ENCODE measurements at places on chromosomes 2 and 18.

DNA sequence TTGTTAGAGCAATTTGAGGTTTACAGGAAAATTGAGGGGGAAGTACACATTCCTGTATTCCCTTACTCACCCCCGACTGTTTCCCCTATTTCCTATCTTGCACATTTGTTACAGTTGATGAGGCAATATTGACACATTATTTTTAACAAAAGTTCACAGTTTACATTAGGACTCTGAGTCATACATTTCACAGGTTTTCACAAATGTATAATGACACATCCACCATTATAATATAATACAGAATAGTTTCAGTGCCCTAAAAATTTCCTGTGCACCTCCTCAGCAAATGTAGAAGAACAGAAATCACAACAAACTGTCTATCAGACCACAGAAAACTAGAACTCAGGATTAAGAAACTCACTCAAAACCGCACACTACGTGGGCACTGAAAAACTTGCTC lies 160.6 kb upstream of the RMP24 start:
- no peak for DNase-seq

DNA sequence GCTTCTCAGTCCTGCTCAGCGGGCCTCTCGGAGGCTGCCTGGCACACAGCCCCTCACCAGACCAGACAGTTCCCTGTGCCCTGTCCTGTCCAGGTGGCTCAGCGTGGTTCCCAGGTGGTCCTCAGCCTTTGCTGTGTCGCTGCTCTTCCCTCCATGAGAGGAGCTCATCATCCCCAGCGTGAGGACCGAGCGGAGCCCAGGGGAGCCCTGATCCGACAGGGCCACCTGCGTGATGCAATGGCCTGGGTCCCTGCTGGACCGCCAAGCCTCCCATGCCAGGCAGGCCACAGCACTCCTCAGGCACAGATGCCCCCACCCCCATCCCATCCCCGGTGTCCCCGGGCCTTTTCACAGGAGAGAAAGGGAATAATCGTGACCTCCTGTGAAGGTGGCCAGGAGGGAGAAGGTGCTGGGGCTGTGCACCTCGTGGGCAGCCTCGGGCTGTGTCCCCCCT lies 4.3 kb downstream of the GPC1 start:
- peak; percentile 41 for DNase-seq

DNA sequence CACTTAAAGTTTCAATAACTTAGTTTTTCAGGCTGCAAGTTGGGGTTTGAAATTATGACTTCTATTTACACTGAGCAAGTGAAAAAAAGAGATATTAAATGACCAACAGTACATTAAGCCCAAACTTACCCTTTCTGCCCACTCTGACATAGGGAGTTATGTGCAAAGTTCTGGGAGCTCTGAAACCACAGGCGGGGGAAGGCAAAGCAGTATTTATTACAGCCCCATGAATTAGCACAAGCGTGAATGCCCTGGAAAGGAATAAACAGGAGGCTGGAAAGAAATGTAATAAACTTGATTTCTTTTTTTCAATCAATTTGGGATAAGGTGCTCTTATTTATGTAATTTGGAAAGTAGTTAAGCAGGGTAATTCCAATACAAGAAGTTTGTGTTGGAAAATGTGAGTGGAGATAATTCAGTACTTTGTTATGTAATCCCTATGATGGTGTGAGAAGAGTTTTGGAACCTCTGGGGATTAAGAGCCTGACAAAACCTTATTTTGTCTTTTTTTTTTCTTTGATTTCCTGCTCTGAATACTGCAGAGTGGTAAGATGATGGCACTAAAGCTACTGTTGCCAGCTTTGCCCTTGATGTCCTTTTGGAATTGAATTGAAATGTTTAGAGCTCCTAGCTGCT lies 351.5 kb downstream of the ARHGAP15 start:
- DNase-seq: no peak

DNA sequence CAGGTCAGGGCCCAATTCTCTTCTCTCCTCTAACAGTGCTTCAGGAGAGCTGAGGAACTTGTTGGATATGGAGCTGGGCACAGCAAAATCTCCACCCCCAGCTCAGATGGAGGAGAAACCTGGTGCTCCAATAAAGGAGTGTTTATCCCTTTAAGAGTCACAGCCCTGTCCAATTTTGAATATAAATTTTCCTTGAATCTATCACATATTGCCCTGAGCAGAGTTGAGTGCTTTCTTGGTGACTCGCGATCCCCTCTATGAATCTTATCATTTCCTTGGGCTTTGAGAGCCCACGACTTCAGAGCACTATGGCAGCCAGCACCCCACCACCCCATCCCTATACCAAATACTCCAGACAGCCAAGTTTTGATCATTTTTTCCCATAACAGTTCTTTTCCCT lies 34.4 kb upstream of the SMAD7 start:
- no peak for DNase-seq

- DNase-seq: peak; percentile 85
Measured at GRCh38 chr2:141380008-141380979, 750.5 kb downstream of the LRP1B start.

DNA sequence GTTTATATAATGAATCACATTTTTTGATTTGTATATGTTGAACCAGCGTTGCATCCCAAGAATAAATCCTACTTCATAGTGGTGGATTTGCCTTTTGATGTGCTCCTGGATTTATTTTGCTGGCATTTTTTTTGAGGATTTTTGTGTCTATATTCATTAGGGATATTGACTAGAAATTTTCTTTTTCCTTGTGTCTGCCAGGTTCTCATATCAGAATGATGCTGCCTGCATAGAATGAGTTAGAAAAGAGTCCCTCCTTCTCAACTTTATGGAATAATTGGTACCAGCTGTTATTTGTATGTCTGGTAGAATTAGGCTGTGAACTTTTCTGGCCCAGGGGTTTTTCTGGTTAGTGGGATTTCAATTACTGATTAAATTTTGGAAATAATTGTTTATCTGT lies 457.4 kb upstream of the DSEL start:
- no peak for DNase-seq

DNA sequence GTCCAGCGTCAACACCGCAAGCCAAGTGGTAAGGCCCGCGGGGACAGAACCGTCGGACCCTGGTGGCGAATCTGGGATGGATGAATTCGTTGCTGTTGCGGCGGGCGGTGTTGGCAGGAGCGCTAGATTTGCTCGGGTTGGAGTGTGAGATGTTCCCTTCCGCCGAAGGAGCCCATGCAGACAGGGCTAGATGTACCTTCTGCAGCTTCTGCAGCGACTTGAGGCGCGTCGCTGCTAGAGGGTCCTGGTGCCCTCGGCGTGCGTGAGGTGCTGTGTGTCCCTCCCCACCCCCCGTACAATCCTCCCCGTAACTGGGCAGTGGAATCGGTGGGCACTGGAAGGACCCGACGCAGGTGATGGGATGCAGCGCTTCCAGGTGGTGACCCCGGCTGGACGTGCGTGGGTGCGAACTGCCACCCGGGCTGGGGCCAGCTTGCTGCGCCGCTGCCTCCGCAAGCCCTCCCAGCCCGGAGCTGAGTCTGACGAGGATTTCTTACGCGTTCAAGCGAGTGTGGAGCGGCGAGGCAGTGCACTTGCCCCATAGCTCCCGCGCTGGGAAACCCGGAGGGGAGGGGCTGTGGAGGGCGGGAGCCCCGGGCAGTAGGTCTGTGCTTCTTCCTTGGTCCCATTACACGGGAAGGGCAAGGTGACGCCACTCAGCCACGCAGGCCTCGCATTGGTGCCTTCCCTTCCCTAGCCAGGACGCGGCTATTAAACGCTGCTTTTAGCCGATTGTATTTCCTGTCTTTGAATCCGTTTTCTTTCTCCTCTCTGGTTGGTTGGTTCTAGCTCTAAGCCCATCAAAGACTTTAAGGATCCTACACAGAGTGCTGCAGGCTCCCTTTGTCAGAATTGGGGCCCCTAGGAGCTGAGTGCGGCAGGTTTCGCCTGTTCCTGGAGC lies 34.2 kb downstream of the CHRNA1 start:
- DNase-seq: no peak

- peak; percentile 87 for DNase-seq
Measured at GRCh38 chr2:19711470-19712372, 190.1 kb downstream of the TTC32 start.

DNA sequence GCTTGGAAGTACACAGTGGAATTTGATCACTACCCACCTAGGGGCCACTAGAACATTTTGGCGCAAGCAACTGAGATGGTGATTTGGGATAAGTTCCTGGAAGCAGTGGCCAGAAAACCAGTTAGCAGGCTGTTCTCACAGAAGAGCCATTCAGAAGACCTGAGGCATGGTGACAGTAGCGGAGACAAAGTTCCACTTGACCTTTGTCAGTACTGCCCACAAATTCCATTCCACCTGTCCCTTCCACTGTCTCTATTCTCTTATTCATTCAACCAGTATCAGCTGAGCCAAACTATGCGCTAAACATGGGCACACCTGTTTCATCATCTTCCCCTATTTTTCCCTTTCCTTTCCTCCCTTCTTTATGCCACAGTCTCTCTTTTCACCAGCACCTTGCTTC lies 59.2 kb upstream of the PPP1CB start:
- no peak for DNase-seq

GRCh38 chr2:158094487-158095092 lies 7.1 kb upstream of the UPP2 start:
- no peak for DNase-seq

DNA sequence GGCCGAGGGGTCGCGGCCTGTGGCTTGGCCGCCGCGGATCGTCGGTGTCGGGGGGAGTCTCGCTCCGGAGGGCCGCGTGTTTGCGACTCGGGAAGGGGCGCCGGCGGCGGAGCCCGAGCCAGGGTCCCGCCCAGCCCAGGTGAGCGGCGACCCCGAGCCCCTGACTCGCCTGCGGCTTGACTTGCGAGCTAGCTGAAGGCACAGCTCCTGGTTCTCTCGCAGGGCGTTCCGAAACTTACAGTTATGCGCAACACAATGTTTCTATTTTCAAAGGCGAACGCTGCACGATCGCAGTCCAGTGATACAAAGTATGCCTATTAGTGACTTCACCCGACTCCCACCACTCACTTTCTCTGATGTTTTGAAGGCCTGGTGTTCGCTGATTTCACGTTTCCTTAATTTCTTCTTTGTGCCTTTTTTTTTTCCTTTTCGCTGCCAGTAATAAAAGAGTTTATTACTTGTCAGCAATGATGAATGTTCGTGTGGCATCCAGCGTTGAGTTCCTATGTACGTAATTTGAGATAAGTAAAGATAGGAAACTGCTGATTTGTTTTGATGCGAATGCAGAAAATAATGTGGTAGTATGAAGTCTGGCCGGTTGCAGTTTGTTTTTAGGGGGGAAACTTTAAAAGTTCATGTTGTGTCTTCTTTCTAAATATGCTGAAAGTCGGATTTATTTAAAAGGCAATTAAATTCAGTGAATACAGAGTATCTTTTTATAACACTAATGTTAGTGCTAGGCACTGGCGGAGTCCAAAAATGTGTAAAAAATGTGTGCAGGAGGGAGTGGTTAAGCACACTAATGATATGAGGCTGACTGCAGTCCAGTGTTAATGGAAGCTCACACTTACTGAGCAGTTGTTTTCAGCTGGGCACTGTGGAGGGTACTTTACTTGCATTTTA lies 706 bp downstream of the UBXN2A start:
- DNase-seq: no peak

All from islet precursor cell (in vitro differentiated cells).